Activated CD8-positive, alpha-beta T cell treated with anti-CD3 and anti-CD28 coated beads, Interleukin-2, amount 10 ng/mL, durations not matched to agents 7 days and 5 days (primary cell): ENCODE measurements at places on chromosomes 3 and 15. TPM values are rescaled to one million over a fixed set of nuclear protein-coding genes. Genes with fewer than 3 reads are reported as not detected.

- DNase-seq: no peak
These were observed 124.9 kb downstream of the PTPRG start for GRCh38 chr3:61686228-61686648.

DNA sequence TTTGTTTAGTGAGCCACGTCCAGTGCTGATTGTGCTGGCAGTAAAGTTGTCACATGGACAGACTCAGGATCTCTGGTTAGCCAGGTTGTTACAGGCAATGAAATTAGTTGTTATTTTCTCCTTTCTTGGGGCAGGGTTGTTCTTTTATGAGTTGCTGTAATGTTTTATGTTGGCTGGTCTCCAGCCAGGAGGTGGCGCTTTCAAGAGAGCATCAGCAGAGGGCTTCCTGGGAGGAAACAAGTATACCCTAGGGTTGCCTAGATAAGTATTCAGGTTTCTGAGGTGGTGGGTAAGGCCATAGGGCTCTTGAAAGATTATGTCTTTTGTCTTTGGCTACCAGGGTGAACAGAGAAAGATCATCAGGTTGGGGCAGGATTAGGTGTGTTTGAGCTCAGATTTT lies 14.5 kb upstream of the CFAP20DC start:
- no peak for DNase-seq

DNA sequence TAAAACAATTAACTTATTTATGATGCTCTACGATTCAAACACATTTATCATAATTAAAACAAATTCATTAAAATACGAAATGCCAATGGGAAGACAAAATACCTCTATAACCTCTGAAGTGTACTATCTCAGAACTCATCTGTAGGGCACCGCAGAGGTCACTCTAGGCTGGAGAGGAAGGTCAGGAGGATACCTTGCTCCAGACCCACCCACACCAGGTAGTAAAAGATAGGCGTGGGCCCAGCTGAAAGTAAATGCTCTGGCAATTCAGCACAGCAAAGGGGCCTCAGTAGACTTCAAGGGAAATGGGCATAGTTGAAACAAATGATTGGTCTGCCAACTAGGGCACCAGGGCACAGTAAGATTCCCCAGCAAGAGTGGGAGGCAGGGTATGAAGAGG lies 26.0 kb upstream of the SPPL2A start:
- DNase-seq: no peak

DNA sequence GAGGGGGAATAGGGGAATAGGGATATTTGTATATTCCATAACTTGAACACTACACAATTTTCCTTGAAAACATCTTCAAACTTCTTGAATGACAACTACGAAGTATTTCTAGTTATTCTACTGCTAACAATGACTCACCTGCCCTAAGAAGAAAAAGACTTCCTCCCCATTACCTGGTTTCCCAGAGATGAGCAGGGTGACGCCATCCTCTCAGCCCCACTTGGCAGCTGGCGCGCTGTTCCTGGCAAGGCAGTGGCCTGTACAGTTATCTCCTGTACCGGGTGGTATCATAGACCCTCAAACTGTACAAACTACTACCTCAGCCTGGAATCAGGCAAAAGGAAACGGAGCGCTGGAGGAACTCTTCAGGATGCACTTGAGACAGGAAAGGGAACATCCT lies 10.4 kb downstream of the WDR82 start:
- DNase-seq: no peak

- DNase-seq: no peak
These were observed 65.3 kb downstream of the CHAC1 start for GRCh38 chr15:41018534-41018933.

TMCO5A gene
- not detected for total RNA-seq
